ENCODE measurements at places on chromosomes 4 and X.

DNA sequence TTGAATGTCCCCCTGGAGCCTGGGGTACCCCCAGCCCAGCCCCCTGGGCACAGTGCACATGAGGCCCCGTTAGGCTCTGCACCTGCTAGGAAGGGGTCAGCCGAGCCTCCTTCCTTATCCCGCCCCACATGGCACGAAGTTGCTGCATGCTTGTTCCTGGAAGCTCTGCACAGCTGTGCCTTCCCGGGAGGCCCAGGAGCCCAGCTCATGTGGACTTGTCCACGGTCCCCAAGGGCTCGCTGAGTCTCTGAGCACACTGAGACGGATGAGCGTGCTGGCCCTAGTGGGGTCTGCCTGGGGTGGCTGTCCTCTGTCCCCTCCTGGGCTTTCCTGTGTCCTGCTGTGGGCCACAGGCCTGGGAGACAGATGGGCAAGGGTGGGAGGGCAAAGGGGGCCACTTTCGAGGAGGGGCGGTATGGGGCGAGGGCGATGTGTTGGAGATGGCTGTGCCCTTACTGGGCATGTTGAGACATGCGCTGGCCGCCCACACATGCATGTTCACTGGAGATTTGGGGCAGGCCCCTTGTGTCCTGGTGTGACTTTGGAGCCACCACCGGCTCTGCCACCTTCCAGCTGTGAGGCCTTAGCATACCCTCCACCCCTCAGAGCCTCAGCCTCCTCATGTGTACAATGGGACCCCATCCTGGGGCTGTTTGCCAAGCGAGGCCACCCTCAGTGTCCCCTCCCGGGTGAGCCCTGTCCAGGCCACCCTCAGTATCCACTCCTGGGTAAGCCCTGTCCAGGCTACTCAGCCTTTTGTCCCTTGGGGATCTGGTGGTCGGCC, 237.6 kb downstream of the AFAP1 start:
- DNase-seq = no peak

- DNase-seq = no peak
Observed at GRCh38 chrX:40722930-40723329, 12.4 kb downstream of the MED14 start.

DNA sequence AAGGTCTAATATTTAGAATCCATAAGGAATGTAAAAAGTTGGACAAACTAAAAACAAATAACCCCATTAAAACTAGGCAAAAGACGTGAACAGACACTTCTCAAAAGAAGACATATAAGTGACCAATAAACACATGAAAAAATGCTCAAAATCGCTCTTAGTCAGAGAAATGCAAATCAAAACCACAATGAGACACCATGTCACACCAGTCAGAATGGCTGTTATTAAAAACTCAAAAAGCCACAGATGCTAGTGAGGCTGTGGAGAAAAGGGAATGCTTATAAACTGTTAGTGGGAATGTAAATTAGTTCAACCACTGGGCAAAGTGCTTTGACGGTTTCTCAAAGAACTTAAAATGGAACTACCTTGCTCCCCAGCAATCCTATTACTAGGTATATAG, 674.3 kb upstream of the MAGEB2 start:
- peak; percentile 14 for DNase-seq

GRCh38 chr4:60989141-60989540, 211.0 kb upstream of the ADGRL3 start:
- no peak for DNase-seq

GRCh38 chrX:20668550-20668949, 401.8 kb upstream of the RPS6KA3 start:
- DNase-seq = no peak

GRCh38 chr4:99807666-99808065, 9.0 kb upstream of the DAPP1 start:
- no peak for DNase-seq

- peak; percentile 1 for DNase-seq
Observed at GRCh38 chr4:162061214-162061613, 102.6 kb downstream of the FSTL5 start.
